NCI-H187 treated with DMSO at 0.1 percent for 48 hours (cell line): ENCODE measurements at places on chromosomes 16 and 17.

DNA sequence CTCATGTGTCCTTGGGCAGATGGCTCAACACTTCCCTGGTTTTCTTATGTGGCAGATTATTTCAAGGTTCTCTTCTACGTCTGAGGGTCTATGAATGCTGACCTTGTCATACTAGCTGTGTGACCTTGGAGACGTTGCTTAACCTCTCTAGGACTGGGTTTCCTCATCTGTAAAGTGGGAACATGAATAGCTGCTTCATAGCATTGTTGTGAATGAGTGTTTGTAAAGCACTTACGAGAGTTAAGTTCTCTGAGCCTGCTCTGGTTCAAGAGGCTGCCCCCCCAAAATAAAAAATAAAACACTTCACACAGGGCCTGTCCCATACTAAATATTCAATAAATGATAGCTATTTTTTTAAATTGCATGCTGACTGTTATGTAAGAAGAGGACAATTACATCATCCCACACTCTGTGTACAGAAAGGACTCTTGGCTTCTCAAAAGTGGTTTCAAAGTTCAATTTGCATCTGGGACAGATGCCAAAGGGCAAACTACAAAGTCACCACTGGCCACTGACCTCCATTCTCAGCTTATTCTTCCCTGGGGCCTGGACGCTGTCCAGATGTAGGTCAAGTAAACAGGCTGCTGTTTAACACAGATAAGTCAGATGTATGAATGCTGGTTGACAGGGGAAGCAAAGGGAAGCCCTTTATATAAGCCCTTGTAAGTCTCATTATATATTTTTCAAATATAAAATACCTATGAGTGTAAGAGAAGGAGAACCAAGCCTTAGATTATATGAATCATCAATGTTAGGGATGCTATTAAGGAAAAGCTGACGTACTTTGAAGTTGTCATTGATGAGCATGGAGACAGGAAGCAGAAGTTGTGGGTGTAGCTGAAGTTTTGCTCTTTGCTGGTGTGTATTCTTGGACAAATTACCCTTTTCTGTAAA, 15.4 kb upstream of the NDEL1 start:
- no peak for DNase-seq

DNA sequence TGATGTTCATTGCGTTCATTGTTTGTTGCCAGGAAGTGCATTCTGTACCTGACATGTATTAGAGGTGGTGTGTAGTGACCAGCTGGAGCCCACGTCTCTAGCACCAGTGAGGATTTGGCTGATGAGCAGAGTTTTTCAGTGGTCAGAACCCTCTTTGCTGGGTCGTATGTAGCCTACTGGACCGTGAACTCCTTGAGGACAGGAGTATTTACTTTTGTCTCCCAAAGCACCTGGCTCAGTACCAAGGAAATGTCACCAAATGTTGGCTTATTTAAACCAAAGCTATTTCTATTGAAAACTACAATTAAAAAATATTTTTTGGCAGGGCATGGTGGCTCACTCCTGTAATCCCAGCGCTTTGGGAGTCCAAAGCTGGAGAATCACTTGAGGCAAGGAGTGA, 262.7 kb downstream of the SNX29 start:
- DNase-seq = no peak

DNA sequence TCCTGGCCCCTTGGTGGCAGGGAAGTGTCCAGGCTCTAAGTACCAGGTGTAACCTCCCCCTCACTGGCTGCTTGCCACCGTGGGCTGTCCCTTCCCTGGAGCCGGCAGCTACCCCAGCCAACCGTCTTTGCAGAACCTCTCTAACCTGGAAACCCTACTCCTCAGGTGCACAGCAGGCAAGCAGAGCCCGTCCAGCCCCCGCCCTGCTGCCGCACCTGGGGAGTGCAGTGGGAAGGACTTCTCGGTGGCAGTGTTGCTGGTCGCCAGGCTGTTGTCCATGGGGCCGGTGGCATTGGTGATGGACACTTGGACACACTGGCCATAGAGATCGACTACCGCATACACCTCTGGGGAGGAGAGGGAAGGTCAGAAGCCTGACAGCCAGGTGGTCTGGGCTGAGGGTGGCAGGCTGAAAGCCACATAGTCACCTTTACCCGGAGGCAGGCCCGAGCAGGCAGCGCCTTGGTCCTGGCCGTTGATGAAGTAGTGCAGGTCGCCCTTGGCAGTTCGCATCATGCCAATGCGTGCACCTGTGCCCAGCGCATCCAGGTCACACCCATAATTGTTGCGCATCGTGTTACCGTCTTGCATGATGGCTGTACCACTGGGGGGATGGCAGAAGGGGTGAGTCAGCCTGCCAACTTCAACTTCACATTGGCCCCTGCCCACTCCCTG, 6.5 kb downstream of the NEURL4 start:
- DNase-seq = no peak

DNA sequence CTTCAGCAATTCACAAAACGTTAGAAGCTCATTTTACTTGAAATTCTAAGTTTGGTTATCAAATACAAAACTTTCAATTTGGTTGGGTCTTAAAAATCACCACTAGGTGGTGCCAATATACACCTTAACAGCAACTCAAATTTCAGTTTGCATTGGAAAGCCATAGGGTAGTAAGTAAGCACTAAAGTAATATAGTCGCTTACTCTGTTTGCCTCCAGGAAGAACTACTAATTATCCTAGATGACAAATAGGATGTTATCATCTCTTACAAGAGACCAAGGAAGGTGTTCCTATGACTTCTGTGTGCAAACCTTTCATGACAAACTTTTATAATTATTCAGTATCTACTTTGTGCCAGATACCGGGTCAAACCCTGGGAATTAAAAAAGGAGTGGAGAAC, 93.3 kb downstream of the MYO1D start:
- no peak for DNase-seq

DNA sequence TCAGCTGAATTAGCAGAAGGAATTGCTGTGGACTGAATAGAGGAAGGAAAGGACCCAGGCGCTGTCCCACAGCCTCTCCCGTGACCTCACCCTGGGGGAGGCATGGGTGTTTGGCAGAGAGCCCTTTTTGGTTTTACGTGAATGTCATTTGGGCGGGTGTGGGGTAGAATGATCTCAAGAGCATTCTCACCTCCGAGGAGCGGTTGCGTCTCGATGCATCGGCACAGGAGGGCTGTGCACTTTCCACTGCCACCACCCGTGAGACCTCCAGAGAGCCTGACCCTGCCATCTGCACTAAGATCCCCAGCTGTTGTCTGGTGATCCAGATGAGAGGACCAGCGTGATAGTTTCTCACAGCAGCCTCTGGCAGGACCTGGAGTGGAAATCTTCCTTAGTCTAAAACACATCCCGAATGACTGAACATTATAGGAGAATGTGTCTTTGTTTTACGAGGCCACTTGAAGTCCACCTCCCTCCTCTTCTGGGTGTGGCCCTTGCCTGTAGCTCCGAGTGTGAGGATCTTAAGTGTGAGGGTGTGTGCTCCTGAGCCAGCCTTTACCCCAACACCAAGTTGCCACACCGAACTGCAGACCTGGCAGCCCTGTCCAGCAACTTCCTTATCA, 29.3 kb downstream of the FOXK2 start:
- DNase-seq = no peak

- no peak for DNase-seq
These were observed 4.6 kb downstream of the TGFB1I1 start for GRCh38 chr16:31476303-31477219.

GRCh38 chr17:15744885-15745284, 12.8 kb downstream of the TBC1D26 start:
- DNase-seq = no peak

DNA sequence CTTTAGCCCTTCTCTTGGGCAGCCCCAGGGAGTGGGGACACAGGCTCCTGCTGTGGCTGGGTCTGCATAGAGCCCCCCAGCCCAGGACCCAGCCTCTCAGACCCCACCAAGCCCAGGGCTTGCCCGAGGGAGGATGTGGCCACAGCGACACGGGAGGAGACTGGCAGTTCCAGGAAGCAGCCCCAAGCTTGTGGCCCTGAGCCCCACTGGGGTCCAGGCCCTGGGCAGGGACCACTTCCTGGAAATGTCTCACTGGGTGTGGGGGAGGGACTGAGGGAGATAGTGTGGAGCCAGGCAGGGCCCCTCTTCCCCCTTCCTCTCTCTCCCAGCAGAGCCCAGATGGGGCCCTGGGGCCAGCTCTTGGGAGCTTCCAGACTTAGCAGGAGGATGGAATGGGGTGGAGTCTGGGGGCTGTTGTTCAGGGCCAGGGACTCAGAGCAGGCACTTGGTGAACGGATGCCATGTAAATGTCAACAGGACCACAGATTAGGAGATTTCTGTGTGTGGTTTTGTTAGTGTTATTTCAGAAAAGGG, 35.3 kb downstream of the ADGRG5 start:
- DNase-seq = no peak

GRCh38 chr17:13587487-13588338, 14.0 kb downstream of the HS3ST3A1 start:
- no peak for DNase-seq

GRCh38 chr17:1202291-1202690, 22.5 kb upstream of the ABR start:
- no peak for DNase-seq

GRCh38 chr16:88974080-88974915, 2.7 kb downstream of the CBFA2T3 start:
- DNase-seq = no peak

DNA sequence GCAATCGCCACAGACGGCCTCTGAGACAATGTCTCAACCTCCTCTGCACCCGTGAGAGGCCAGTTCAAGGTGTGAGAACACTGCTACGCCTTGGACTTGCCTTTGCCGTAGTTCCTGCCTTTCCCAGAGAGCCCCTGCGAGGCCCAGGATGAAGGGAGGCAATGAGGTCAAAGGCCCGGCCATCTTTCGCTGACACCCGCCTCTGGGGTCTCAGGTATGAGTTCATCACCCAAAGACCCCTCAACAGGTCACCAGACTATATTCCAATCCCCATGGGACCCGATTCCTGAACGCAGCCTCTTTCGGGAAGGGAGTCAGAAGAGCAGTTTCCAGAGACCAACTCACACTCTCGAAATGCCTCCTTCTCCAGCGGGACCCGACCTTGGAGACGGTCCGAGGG, 573.5 kb downstream of the KCNJ18 start:
- DNase-seq = no peak

DNA sequence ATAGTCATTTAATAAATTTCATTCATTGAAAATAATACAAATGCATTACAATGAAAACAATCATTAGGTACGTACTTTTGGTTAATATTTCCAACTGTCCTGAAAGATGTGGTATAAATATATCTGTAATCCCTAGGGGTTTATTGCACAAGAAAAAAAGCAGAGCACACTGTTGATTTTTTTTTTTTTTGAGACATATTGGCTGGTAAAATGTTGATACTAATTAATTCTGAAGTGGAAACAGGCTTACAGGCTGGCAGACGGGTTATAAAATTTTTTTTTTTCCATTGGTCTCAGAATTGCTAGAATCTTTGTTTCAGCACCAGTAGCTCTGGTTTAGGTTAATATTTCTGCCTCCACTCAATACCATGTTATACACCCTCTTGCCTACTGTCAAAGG, 193.6 kb downstream of the MAP2K6 start:
- DNase-seq = no peak

GRCh38 chr16:16059895-16060590, 110.6 kb downstream of the ABCC1 start:
- DNase-seq = no peak

- no peak for DNase-seq
These were observed 10.8 kb downstream of the PRSS54 start for GRCh38 chr16:58284031-58284430.

DNA sequence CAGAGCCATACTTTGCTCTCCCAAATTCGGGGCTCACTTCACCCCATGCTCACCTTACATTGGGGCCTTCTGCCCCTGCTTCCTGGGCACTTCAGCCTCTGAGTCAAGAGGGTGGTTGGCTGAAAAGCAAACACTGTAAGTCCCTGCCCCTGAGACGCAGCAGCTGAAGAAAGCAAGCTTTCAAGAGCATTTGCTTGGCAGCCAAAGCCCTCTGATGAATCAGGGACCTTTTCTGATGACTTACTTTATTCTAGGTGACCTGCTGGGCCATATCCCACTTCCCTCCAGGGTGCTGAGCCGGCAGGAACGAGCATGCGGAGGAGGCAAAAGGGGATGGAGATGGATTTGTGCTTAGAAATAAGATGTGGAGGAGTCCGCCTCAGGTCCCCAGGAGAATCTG, 147.0 kb upstream of the TNRC6C start:
- DNase-seq = no peak

GRCh38 chr16:79104567-79104966, 496.0 kb downstream of the MAF start:
- no peak for DNase-seq

- DNase-seq = no peak
These were observed 17.7 kb downstream of the TOX3 start for GRCh38 chr16:52529226-52529625.

- no peak for DNase-seq
These were observed 185.9 kb downstream of the SEC14L1 start for GRCh38 chr17:77326636-77327035.

DNA sequence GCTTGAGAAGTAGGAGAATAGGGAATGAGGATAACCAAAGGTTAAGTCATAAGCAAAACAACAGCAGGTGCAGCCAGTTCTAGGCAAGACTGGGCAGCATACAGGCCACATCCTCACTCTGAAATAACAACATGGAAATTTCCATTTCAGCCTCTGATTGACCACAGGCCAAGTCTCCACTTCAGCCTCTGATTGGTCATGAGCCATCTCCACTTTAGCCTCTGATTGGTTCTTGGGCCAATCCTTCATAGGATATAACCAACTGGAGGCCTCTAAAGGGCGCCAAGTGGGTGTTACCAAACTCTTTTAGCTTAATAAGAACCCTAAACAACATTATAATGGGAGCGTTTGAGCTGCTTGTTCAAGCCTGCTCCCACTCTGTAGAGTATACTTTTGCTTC, 512.0 kb downstream of the NPIPA7 start:
- no peak for DNase-seq

GRCh38 chr16:47939680-47940079, 216.1 kb downstream of the ABCC12 start:
- no peak for DNase-seq

DNA sequence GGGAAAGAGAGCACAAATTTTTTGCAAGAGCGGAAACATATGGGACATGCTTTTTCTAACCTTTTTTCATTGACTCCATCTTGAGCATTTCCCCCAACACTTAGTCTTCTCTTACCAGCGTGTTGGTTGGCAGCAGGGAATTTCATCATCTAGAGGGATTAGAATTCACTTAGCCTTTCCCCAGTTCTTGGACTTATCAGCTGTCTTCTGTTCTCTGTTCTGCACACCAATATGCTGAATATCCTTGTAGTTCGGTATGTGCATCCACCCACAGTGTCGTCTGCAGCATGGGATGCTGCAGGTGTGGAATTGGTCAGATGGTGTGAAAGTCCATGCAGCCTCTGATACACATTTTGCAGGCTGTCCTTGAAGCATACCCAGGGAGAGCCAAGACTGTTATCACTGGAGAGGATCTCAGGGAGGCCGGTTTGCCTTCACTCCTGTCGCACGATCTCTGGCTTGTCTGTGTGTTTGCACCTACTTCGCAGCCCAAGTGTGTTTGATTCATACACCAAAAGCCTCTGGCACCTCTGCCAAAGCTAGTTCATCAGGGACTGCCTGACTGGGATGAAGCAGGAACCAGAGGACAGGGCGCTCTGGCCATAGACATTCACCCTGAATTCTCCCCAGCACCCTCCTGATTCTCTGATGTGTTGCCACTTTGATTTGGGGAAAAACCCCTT, 93.3 kb downstream of the SOCS1 start:
- no peak for DNase-seq

- no peak for DNase-seq
These were observed 30.3 kb upstream of the SUPT4H1 start for GRCh38 chr17:58382108-58382871.
